NCI-H1048 (cell line): ENCODE measurements at places on chromosomes 5 and 9.

DNA sequence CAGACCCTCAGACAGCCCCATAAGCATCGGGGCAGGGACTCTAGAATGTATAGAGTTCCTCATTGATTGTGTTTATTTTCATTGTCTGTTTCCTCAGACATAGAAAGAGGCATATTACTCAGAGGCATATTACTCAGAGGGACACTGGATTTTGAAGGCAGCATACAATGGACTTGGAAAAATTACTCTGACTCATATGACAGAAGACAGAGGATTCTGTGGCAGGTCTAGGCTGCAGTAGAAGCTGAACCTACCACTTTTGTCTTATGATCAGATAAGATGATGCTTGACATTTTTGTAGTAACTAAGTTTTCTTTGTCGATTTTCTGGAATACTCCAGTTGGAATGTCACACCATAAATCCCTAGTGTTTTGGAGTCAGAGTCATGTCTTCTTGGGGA is 105.2 kb downstream of the ST8SIA4 start:
- DNase-seq = no peak

GRCh38 chr9:27003426-27004077 is 1.9 kb downstream of the LRRC19 start:
- DNase-seq = no peak

DNA sequence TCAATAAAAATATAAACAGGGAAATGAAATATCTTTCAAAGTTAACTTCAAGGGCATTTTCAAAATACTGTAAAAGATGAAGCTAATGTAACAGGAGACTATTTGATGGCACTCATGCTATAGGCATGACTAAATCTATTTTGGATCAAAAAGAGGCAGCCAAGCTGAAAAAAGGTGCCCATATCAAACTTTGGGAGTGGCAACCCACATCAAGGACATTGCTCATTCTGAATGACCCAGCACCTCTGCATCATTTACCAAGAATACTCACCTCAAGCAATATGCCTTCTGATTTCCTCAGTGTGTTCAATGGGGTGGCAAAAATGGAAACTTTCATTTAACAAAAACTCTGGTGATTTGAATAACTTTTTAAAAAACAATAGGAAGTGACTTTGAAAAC is 853.3 kb downstream of the TLE1 start:
- DNase-seq = no peak

DNA sequence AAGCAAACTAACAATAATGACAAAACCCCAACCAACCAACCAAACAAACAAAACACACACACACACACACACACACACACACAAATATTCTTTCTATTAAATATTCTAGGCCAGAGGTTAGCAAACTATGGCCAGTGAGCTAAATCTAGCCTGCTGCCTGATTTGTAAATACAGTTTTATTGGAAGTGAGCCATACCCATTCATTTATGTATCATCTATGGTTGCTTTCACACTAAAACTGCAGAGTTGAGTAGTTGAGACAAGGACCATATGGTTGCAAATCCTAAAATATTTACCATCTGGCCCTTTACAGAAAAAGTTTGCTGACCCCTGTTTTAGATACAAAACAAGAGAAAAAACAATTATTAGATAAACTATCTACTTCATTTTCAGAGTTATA is 620.5 kb upstream of the SEMA6A start:
- DNase-seq = no peak

DNA sequence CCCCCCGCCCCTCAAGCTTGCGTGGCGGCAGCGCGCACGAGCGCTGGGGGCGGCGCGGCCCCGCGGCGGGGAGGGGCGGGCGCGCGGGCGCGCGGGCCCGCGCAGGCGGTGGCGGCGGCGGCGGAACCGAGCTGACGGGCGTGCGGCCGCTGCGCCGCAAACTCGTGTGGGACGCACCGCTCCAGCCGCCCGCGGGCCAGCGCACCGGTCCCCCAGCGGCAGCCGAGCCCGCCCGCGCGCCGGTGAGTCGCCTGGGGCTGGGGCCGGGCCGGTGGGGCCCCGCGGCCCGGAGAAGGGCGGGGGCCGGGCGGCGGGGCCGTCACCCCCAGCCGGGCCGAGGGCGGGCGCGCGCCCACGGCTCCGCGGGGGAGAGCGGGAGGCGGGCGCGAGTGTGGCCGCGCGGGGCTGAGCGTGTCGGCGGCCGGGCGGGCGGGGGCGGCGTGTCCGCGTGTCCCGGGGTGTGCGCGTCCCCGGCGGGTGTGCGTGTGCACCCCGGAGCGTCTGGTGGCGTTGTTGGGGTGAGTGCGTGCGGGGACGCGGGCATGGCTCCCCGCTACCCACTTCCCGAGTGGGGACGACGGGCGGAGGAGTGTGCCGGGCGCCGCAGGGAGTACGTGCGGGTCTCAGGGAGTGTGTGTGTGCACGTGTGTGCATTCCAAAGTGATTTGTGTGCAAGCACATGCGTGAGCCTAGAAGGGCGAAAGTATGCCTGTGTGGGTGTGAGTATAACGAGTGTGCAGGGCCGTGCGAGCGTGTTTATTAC is at the start of gene NEK6:
TSS of gene NEK6 (plus strand) at position 106 of the 763 bp plus-strand sequence. CDS start 44,016 bp downstream, outside the sequence.
- DNase-seq = no peak
